K562 (cell line): ENCODE measurements at places on chromosomes 6 and 20. TPM values are rescaled to one million over a fixed set of nuclear protein-coding genes. Genes with fewer than 3 reads are reported as not detected.

Gene C20orf141
- not detected in 2 replicates for total RNA-seq

Gene CST1
- total RNA-seq, result not detected in 2 replicates

- DNase-seq, result no peak
- H3K27me3 ChIP-seq, result no peaks in the 10 kb centered on the region
- H3K4me1 ChIP-seq, result peaks cover 9% of the 10 kb centered on the region
- no peaks in the 10 kb centered on the region for H3K36me3 ChIP-seq
Measured at GRCh38 chr20:45322952-45323383, 14.9 kb upstream of the MATN4 start.

Gene CLVS2
- total RNA-seq, result 0.13 TPM in 1 of 2 replicates, not detected in the other

Gene MLN
- total RNA-seq, result not detected in 2 replicates

Gene ASCC3
- total RNA-seq, result 41.2 and 44.0 TPM in 2 replicates

DNA sequence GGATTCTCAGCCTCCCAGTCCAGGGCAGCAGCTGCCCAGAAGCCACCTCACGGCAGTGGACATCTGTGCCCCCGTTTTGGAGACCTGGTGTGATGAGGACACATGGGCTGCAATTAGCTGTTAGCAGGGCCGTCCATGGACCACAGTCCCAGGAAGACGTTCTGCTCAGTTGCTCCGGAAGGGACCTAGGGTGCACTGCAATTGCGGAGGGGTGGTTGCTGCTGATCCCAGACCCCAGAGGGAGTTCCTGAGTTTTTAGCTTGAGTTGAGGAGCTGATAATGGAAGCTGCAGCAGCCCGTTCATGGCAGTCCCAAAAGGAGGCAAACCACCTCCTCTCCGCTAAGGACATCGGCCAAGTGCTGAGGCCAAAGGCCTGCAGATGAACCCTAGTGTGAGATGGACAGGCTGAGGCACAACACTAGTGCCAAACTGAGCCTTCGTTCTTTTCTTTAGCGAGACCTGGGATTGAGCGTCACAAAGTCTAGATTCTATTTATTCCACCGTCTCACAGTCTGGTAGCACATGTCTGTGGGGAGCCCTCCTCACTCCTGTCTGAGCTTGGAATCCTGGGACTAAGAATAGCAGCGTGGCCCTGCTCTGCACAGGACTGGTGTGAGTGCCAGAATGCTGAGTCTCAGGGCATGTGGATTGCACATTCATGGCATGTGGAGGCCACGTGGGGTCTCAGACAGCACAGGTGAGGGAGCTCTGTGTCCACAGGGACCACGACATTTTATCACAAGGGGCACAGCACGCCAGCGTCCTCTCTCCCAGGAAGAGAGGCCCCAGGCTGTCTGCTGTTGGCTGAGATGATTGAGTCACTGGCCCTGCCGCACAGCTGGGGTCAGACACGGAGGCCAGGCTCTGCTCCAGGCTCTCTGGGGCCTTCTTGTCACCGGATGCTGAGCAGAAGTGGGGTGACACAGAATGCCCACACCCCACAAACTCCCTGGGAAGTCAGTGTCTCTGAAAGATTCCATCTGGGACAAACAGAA, 113.4 kb downstream of the PSMB1 start:
- H3K27me3 ChIP-seq, result peaks cover 79% of the 10 kb centered on the region

- no peak overlapping the region for H3K27ac ChIP-seq
- H3K27me3 ChIP-seq, result no peaks in the 10 kb centered on the region
Measured at GRCh38 chr6:20509212-20509611, 25.0 kb upstream of the CDKAL1 start.

GRCh38 chr6:113635222-113635986, 221.7 kb upstream of the MARCKS start:
- H3K36me3 ChIP-seq, result no peaks in the 10 kb centered on the region
- DNase-seq, result no peak
- no peaks in the 10 kb centered on the region for H3K27me3 ChIP-seq
- no peak overlapping the region for H3K4me3 ChIP-seq
- H3K4me1 ChIP-seq, result no peaks in the 10 kb centered on the region

Gene SERINC1
- 31.7 and 34.3 TPM in 2 replicates for total RNA-seq

GRCh38 chr20:15222502-15223330, 885.3 kb upstream of the FLRT3 start:
- no peaks in the 10 kb centered on the region for H3K4me1 ChIP-seq
- no peak for DNase-seq
- H3K36me3 ChIP-seq, result no peaks in the 10 kb centered on the region
- no peak overlapping the region for H3K4me3 ChIP-seq
- no peak overlapping the region for H3K27ac ChIP-seq
- no peaks in the 10 kb centered on the region for H3K27me3 ChIP-seq

DNA sequence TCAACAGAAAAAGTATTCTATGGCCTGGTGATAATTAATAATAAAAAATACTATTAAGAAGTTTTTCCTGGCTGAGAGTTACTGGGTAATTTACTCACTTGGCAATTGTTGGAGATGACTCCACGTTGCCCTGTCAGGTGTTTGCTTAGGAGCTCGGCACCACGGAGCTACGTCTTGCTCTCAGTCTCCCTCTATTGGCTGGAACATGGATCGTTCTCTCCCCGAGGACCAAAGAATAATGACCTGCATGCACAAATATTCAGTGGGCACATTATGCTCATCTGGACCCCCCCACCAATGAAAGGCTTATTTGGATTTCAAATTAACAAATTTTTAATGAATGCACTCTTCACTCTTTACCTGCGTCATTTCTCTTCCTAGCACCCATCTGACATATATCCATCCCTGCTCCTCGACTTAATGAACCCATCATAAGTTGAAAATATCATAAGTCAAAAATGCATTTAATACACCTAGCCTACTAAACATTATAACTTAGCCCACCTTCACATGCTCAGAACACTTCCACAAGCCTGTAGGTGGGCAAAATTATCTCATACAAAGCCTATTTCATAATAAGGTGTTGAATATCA, 71.0 kb upstream of the CD83 start:
- peak; percentile 70 for DNase-seq
- H3K27me3 ChIP-seq, result no peaks in the 10 kb centered on the region
- H3K27ac ChIP-seq, result no peak overlapping the region
- H3K4me3 ChIP-seq, result no peak overlapping the region

GRCh38 chr6:137115658-137116057, 57.8 kb downstream of the IL22RA2 start:
- no peaks in the 10 kb centered on the region for H3K27me3 ChIP-seq
- no peaks in the 10 kb centered on the region for H3K4me1 ChIP-seq
- no peaks in the 10 kb centered on the region for H3K36me3 ChIP-seq

- DNase-seq, result no peak
- peaks cover 33% of the 10 kb centered on the region; the same call in 2 of the 3 replicates for H3K36me3 ChIP-seq
- no peak overlapping the region for H3K4me3 ChIP-seq
- H3K27me3 ChIP-seq, result no peaks in the 10 kb centered on the region
- no peak overlapping the region for H3K27ac ChIP-seq
- peaks cover 2% of the 10 kb centered on the region; the same call in 2 of the 3 replicates for H3K4me1 ChIP-seq
Measured at GRCh38 chr6:30542915-30543314, 13.4 kb downstream of the GNL1 start.

DNA sequence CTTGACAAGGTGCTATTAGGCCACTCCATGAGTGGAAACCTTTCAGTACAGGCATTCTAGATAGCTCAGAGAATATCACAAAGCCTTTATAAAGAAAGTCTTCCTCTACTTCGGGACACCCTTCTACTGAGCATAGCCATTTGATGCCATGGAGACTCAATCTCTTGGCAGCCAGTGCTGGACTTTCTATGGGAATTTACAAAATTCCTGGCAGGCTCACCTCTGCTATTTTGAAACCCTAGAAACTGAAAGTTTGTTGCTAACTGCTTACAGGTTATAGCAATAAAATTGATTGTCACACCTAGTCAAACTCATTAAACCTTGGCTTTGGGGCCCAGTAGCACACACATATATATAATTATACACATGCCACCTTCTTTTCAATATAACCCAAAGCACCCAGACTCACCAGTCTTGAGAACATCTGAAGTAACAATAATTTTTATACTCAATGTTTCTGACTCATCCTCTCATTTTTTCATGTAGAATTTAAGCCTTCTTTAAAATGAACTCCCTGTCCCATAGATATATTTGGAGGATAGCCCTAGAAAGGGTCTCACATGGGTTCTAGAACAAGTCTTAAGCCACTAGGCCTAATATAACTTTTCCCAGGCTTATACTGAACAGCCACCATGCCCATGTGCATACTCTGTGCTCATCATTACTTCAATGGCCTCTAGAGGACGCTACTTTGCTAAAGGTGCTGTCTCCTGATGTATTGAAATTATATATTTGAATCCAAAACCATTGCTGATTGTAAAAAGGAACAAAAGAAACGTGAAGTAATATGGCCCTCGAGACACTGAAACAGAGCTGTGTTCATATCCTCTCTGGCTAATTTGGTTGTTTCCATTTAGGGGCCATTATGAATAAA, 368.1 kb upstream of the MARCKS start:
- no peak overlapping the region for H3K4me3 ChIP-seq
- no peaks in the 10 kb centered on the region for H3K4me1 ChIP-seq
- H3K27me3 ChIP-seq, result no peaks in the 10 kb centered on the region
- H3K36me3 ChIP-seq, result no peaks in the 10 kb centered on the region
- no peak for DNase-seq

Gene SLC29A1
- total RNA-seq, result 103 and 107 TPM in 2 replicates

Gene NOTCH4
- total RNA-seq, result 2.7 and 3.4 TPM in 2 replicates

Gene CAGE1
- 0.11 and 0.33 TPM in 2 replicates for total RNA-seq

GRCh38 chr6:66858196-66858595, 1151.2 kb upstream of the EYS start:
- H3K27ac ChIP-seq, result no peak overlapping the region
- no peaks in the 10 kb centered on the region for H3K4me1 ChIP-seq
- no peak for DNase-seq
- H3K36me3 ChIP-seq, result no peaks in the 10 kb centered on the region
- no peaks in the 10 kb centered on the region for H3K27me3 ChIP-seq

DNA sequence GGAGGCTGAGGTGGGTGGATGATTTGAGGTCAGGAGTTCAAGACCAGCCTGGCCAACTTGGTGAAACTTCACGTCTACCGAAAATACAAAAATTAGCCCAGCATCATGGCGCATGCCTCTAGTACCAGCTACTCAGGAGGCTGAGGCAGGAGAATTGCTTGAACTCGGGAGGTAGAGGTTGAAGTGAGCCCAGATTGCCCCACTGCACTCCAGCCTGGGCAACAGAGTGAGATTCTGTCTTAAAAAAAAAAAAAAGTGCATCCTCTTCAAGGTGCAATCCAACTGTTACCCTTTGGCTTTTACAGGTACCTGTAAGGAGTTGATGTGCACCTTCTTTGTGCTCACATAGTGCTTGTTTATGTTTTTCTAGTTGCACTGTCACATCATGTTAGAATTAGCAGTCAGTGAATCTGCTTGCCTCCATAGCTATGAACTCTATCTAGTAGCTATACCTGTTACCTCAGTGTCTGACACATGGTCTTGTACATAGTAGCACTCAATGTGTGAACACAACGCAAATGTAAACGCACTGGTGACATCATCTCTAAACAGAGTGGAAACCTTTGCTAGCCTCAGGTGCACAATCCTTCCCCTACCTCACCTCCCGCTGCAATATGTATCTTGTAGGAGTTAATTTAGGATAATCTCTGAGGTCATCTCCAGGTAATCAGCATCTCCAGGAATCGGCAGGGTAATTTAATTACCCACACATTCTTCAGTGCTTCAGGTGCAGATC, 9.7 kb downstream of the MSH5 start:
- peaks cover 18% of the 10 kb centered on the region for H3K4me1 ChIP-seq
- no peaks in the 10 kb centered on the region for H3K27me3 ChIP-seq
- DNase-seq, result no peak
- H3K4me3 ChIP-seq, result no peak overlapping the region

GRCh38 chr6:20173833-20174792, 38.2 kb downstream of the MBOAT1 start:
- no peak overlapping the region for H3K27ac ChIP-seq
- DNase-seq, result no peak
- H3K27me3 ChIP-seq, result no peaks in the 10 kb centered on the region
- no peaks in the 10 kb centered on the region for H3K36me3 ChIP-seq
- H3K4me3 ChIP-seq, result no peak overlapping the region
- H3K4me1 ChIP-seq, result peaks cover 16% of the 10 kb centered on the region

GRCh38 chr6:106117579-106117978, 31.4 kb downstream of the PRDM1 start:
- H3K4me1 ChIP-seq, result no peaks in the 10 kb centered on the region; the same call in 1 of the 3 replicates
- H3K4me3 ChIP-seq, result no peak overlapping the region
- no peak for DNase-seq
- H3K36me3 ChIP-seq, result no peaks in the 10 kb centered on the region
- no peak overlapping the region for H3K27ac ChIP-seq

Gene PRL
- not detected in 2 replicates for total RNA-seq

GRCh38 chr6:149228311-149228955, 89.1 kb upstream of the TAB2 start:
- peaks cover 22% of the 10 kb centered on the region for H3K27me3 ChIP-seq
- H3K27ac ChIP-seq, result no peak overlapping the region
- H3K36me3 ChIP-seq, result no peaks in the 10 kb centered on the region
- no peak overlapping the region for H3K4me3 ChIP-seq
- no peak for DNase-seq

Gene SLC35D3
- total RNA-seq, result not detected in 2 replicates

- H3K27me3 ChIP-seq, result peaks cover 9% of the 10 kb centered on the region; the same call in 1 of the 2 replicates
- no peaks in the 10 kb centered on the region for H3K36me3 ChIP-seq
- no peak for DNase-seq
- H3K4me1 ChIP-seq, result no peaks in the 10 kb centered on the region
Measured at GRCh38 chr6:85685713-85686112, 43.0 kb upstream of the SYNCRIP start.

GRCh38 chr6:122931916-122932315, 64.1 kb upstream of the CLVS2 start:
- no peaks in the 10 kb centered on the region for H3K36me3 ChIP-seq
- DNase-seq, result no peak
- no peaks in the 10 kb centered on the region for H3K4me1 ChIP-seq

DNA sequence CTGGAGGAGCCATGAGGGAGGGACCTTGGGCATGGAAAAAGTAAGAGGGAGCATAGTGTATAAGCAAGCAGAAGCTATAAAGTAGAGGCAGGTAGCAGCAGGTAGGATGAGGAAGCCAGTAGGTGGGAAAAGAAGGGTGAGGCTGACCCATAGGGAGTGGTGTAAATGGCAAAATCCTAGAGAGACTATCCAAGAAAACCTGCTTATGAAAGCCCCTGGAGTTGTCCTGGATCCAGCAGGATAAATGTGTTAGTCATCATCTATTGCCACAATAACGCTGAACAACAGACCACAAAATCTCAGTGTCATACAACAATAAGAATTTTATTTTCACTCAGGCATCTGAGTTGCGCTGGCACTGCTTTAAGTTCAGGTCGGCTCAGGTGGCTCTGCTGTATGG, 30.2 kb downstream of the CHD6 start:
- H3K4me1 ChIP-seq, result no peaks in the 10 kb centered on the region
- H3K27ac ChIP-seq, result no peak overlapping the region
- 0 out of 3 replicates have a peak, but pooled peaks cover 2% of the 10 kb centered on the region for H3K36me3 ChIP-seq
- no peaks in the 10 kb centered on the region for H3K27me3 ChIP-seq

Gene DNAH8
- total RNA-seq, result 2.8 and 2.9 TPM in 2 replicates

Gene EIF2S2
- total RNA-seq, result 114 and 118 TPM in 2 replicates
